NCI-H82 (cell line): ENCODE measurements at places on chromosomes 6 and 20.
A peak's percentile ranks its signal among the peaks of the same experiment; 100 is the strongest.

DNA sequence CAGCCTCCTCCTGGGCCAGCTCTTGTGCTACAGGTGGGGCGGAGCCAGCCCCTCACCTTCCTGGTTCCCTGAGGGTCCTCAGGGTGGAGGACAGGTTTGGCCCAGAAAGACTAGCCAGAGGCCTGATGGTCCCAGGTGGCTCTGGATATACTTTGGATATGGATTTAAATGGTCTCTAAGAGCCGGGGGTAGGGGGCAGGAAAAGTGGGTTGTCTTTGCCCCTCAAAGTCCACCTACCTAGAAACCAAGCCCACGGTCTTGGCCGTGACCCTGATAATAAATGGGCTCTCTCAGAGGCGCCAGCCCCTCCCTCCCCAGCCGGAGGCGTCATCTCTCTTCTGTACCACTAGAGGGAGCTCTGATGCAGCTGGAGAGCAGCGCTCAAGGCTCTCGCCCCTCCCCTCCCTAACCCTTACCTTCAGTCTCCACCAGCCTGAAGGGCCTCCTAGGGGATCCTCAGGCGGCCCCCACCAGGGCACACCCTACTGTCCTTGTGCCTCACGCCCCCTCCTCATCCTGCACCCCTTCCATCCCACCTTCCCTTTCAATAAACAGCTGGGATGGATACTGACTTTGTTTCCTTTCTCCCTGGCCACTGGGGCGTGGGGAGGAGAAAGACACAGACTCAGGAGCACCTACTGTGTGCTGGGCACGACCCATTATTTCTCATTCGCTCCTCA is 7.5 kb downstream of the NRSN2 start:
- peak; percentile 94 for DNase-seq

- no peak for DNase-seq
Measured at GRCh38 chr6:33607126-33607783, 13.9 kb upstream of the ITPR3 start.

DNA sequence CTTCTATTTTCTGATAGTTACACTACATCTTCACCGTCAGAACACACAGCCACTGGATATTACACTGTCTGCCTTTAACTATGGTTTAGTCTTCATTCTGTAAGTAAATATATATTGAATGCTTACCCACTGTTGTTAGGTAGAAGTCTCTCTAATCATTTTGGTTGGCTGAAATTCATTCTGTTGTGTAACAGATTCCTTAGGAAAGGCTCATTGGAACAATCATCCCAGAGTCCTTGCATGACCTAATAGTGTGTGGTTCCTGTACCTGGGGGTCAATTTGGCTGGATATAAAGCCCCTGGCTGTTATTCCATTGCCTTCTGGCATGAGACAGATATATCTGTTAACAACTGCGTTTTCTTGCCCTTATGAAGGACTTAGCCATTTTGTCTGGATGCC is 9.9 kb downstream of the BLOC1S5 start:
- no peak for DNase-seq

GRCh38 chr6:166465671-166466087 is 82.9 kb upstream of the MPC1 start:
- no peak for DNase-seq

DNA sequence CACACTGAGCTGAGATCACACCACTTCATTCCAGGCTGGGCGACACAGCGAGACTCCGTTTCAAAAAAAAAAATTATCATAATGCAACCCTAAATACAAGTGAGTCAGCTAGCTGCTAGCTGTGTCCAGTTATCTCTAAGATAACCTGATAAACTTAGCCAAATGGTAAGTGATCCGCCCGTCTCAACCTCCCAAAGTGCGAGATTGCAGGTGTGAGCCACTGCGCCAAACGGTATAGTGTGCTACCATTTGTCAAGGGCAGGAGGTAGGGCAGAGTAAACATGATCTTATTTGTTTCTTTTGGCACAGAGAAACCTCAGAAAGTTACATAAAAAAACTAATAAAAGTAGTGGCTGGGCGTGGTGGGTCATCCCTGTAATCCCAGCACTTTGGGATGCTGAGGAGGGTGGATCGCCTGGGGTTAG is 4.7 kb upstream of the C6orf132 start:
- DNase-seq = no peak

- DNase-seq = no peak
Measured at GRCh38 chr6:143657809-143658208, 20.0 kb upstream of the PHACTR2 start.

DNA sequence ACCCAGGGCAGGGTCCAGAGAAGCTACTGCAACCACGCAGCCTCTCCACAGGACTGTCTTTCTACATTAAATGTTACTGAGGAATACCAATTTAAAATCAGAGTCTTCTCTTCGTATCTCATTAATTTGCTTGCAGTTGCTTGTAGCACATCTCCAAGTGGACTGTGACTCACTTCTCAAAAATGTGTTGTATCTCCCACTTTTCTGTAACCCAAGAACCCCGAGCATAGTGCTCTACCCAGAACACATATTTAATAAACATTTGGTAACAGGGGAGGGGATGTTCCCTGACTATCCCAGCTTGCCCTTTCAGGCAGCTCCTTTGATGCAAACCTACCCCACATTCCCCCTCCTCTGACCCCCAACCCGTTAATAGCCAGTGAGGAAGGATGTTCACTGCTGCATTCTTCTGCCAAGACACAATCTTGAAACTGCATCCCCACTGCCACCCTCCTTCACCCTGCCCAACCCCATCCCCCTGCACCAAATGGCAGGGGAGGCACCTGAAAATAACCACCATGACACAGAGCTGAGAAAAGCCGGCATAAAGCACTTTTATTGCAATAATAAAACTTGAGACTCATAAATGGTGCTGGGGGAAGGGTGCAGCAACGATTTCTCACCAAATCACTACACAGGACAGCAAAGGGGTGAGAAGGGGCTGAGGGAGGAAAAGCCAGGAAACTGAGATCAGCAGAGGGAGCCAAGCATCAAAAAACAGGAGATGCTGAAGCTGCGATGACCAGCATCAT is 24.2 kb downstream of the FKBP1A start:
- no peak for DNase-seq

GRCh38 chr6:109690373-109690736 is 647 bp downstream of the AK9 start:
- DNase-seq = peak; percentile 74

GRCh38 chr6:7050872-7051779 is 56.6 kb upstream of the RREB1 start:
- peak; percentile 63 for DNase-seq

- no peak for DNase-seq
Measured at GRCh38 chr6:161674930-161675682, 401.2 kb upstream of the AGPAT4 start.

DNA sequence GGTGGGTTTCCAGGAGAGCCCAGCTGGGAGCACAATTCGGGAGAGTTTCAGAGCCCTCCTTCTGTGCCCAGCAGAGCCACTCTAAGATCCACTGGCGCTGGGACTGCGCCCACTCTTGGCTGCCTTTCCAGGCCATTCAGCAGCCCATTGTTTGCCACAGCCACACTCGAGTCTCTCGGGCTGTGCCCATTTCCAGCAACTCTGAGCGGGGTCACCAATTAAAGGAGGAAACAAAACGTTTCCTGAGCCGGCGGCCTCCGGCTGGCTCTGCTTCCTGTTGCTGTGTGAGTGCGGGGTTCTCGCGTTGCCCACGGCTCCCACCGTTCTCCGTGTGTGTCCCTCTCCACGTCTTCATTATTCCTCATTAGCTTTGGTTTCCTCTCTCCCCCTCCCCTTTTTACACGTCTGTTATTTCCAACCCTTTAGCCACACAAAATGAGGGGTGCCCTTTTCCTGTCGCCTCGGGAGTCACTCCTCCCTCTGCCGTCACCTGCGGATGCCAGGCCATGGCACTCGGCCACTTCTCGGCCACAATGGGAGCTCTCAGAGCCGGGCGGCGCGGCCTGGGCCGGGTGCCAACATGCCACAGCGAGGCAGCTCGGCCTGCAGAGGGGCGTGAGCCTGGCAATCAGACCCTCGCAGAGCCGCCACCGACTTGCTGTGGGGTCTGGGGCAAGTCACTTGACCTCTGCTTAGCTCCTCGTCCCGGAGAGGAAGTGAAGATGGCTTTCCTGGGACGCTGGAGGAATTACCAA is 94.3 kb upstream of the NKX2-2 start:
- DNase-seq = no peak

- DNase-seq = no peak
Measured at GRCh38 chr6:149907317-149907716, 9.4 kb upstream of the RAET1E start.

DNA sequence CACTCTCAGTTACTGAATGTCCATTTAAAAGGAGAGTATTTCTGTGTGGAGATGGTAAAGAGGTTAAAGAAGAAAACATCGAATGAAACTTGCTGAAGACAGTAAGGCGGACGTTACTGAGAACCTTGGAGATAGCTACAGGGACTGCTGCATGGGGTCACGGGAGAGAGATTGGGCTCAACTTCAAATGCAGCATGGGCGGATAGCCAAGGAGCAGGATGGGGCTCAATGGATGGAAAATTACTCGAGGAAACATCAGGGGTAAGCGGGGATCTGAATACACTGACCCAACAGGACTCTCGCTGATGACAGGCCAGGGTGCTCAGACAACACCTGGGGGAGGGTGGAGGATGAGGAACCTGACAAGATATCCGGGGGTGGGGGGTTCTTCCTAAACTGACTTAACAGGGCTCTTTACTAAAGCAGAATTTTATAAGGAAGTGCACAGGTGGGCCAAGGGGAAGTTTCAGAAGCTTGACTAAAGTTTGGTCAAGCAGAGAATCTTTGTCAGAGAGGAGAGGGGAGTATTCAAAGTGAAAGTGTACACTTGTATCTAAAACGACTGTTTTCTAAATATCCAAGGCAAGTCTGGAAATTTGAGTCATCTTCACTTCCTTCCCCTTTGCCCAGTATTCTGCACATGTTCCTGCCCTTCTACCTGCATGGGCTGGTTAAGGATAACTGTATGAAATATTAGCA is 22.8 kb downstream of the ECT2L start:
- no peak for DNase-seq

- DNase-seq = peak; percentile 76
Measured at GRCh38 chr20:9068233-9068801, 570 bp upstream of the PLCB4 start.

GRCh38 chr6:148225871-148226270 is 116.8 kb upstream of the SASH1 start:
- DNase-seq = no peak

DNA sequence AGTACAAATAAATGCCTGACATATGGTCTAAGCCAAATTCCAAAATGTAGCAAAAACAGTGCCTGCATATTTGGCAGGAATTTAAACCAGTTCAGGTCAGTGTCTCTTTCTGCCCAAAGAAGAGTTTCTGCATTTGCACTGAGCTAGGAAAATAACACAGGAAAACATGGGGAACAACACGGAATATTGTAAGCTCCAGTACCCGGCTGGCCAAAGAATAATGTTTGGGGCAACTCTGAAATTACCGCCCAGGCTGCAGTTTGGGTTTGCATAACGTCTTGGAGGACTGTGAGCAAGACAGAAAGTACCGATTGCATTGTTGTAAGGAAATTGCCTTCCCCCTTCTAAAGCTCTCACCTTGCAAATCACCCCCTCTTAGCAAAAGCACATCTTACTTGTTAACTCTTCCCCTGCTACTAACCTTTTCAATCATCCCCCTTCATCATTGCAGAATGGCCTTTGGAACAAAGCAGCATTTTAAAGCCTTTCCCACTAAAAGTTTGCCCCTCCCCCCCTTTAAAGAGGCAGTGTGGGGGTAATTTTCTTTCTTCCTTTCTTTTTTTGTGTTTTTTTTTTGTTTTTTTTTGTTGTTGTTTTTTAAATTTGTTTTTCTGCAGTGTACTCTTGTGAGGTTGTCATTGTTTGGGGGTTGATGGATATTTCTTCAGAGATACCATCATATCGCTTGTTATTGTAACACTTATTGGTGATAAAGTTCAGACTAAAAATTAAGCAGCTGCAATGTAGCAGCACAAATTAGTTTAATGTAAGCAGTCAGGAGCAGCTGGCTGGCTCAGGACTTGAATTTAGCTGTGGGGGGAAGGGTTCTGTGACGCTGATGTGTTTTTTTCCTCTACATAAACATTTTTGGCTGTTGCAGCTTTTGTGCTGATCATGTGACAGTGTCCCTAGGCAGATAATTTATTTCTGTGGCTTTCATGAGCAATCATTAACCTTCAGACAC is 100.0 kb upstream of the CITED2 start:
- DNase-seq = peak; percentile 69
